ENCODE measurements at places on chromosomes 2 and 18.

DNA sequence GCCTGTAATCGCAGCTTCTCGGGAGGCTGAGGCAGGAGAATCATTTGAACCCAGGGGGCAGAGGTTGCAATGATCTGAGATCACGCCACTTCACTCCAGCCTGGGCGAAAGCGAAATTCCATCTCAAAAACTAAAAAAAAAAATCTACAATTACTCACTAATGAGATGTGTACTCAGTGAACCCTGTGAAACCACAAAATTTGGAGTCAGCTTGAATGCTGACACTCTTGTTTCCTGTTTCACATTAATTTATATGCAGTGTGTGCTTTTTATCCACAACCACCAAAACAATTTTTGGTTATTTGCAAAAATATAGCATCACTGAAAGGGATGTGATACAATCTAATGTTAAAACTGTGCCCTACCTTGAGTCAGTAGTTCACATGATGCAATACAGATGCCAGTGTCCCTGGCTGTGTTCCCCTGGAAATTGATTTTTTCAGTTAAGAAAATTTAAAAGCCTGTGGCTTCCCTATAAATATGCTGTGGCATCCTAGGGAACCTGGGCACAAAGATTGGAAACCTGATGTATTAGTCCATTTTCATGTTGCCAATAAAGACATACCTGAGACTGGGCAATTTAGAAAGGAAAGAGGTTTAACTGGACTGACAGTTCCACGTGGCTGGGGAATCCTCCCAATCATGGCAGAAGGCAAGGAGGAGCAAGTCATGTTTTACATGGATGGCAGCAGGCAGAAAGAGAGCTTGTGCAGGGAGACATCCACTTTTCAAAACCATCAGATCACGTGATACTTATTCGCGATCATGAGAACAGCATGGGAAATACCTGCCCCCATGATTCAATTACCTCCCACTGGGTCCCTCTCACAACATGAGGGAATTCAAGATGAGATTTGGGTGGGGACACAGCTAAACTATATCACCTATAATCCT, 337.5 kb upstream of the NT5C1B start:
- DNase-seq, result no peak

DNA sequence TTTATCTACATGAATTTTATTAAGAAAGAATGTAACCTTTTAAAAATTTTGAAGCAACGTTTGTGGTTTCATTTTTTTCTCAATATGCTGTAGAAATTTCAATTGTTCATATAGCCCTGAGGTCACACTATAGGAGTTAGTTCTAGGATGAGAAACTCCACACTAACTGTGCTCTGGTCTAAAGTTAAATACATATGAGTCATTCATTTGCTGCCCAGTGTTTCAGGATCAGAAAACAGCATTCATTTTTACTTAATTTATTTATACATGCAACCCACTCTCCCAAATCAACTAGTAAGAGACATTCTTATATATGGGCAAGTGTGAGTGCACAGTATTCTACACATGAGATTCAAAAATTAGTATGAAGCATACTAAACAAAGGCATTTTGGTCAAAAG, 137.9 kb downstream of the DOCK10 start:
- no peak for DNase-seq

DNA sequence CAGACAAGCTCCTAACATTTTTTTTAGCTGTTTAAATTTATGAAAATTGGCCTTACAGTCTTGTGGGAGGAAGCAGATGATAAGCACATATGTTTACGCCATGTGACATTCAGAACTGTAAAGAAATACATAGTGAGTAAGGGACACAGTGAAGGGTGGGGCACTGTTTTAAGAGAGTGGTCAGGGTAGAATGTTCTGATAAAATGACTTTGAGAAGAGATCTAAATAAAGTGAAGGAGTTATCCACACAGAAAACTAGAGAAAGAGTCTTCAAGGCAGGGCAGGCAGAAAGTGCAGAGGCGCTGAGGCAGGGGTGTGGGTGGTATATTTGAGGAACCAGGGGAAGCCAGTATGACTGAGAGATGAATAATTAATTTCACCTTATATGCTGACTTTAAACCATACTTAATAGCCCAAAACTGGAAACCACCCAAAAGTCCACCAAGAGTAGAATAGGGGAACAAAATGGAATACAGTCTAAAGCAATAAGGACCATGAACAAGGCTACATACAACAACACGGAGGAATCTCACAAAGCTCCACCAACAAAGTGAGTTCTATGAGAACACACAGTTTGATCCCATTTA, 8.6 kb downstream of the MREG start:
- no peak for DNase-seq

GRCh38 chr18:33517950-33518349, 60.1 kb upstream of the ASXL3 start:
- DNase-seq, result no peak

- no peak for DNase-seq
These were observed 677 bp downstream of the GAD1 start for GRCh38 chr2:170817093-170818035.

DNA sequence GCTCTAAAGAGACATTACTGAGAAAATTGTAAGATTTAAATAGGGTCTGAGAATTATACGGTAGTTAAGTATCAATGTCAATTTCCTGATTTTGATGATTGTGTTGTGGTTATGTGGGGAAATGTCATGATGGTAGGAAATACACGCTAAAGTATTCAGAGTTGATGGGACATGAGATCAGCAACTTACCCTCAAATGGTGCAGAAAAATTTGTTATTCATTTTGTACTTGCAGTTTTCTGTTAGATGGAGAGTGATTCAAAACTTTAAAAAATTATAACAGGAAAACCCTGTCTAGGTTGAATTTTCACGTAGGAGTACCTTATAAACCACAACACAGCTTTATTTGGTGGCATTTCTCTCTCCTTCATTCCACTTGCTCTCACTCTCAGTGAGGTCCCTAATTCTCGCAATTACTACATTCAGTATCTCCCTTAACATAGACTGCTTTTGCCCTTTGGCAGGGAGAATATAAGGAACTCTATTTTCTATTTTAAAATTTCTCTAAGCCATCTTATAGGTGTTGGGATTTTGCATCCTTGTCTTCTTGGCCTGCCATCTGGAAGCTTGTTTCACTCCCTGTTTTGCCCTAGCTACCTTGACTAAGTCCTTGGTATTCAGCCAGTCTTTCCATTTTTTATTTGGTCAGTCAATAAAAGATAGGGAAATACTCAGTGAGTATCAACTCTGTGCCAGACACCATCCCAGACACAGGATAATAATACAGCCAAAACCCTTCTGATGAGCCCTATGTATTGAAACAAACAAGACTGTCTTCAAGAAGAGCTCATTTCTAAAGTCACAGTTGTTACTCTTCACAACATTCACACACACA, 550.6 kb upstream of the ACVR2A start:
- no peak for DNase-seq

DNA sequence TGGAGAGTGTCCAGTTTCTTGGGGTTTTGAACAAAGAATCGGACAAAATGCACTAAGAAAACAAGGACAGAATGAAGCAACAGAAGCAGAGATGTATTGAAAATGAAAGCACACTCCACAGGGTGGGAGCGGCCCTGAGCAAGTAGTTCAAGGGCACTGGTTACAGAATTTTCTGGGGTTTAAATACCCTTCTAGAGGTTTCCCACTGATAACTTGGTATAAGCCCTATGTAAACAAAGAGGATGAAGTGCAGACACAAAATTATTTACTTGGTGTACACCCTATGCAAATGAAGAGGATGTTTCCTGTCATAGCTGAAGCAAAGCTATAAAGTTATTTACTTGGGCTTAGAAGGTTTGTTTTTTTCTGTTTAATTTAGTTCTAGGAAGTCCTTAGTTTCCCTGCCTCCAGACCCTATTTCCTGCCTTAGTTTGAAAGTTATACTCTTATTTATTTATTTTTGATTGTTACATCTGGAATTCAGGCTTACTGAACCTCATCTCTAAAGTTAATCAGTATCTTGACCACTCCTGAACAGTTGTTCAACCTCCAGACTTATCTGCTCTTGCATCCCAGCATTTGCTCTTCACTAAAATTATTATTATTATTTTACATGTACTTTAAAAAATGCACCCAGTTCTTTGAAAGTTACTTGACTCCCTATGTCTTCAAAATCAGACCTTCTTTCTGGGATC, 193.5 kb downstream of the SPP2 start:
- no peak for DNase-seq

DNA sequence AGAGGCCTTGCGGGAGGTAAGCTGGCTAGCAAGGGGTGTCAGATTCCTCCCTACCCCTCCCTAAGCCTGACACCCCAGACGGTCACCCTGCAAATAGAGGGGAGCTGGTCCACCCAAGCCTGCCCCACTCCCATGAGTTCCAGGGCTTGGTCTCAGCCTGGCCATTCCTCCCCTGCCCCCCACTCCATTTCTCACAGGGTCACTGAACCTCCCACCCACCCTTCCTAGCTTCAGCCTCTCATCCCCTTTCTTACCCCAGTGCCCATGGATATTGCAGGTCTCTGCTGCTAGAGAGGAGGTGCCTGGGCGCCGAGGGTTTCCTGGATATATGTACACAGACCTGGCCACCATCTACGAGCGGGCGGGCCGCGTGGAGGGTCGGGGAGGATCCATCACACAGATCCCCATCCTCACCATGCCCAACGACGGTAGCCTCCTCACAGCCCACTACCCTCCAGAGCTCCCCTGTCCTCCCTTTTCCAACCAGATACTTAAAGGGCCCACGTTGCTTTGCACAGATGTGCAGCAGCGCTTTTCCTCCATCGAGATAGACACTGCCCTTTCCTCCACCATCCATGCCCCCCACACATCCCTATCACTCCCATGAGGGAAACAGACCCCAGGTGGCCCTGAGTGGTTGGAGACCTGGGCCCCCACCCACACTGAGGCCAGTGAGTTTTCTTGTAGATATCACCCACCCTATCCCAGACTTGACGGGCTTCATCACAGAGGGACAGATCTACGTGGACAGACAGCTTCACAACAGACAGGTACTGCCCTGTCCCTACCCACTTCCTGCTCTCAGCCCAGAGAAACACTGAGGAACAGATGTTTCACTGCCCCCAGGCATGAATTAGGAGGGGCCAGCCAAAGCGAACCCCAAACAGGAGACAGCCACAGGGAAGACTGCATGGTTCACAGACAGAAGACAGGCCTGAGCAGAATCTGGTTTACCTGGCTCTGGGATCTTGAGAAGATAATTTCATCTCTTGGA, 15.2 kb upstream of the ANKRD53 start:
- no peak for DNase-seq

GRCh38 chr2:172387361-172387760, 40.0 kb upstream of the ITGA6 start:
- no peak for DNase-seq

DNA sequence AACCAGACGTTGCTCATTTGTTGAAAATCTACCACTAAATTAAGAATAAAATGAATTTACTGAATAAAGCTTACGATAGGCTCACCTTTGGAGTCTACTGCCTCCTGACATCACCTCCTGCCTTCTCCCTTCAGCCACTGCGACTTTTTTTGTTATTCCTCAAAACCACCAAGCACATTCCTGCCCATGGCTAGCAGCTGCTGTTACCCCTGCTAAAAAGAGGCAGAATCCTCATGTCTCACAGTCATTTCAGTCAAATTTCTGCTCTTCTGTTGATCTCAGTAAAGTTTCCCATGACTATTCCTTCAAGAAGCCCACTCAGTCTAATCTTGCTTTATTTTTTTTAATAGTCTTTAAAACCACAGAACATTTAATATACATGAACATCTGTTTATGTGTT, 40.8 kb upstream of the ANKRD62 start:
- no peak for DNase-seq

GRCh38 chr2:233706720-233707119, 6.0 kb upstream of the UGT1A5 start:
- no peak for DNase-seq

- peak; percentile 21 for DNase-seq
These were observed 40.0 kb downstream of the STEAP3 start for GRCh38 chr2:119263656-119264055.

DNA sequence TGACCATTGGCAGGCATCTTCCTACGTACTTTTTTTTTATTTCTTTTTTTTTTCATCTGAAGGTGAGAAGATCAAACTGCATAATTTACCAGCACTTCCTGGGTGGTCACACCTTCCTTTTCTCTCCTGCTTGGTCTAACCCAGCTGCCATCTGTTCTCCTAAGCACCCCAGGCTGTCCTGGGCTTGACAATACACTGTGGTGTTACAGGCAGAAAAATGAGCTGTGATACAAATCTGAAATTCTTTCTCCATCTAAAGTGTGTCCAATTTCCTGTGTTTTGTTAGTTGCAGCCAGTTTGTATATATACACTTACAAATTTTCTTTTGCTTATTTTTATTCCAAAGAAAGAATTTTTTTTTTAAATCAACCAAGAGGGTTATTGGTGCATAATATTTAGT, 786.0 kb upstream of the ZEB2 start:
- DNase-seq, result no peak

Data from C1 segment of cervical spinal cord (tissue), 14 donors.